Endothelial cell of umbilical vein (primary cell): ENCODE measurements at places on chromosomes 1 and 21. TPM values are rescaled to one million over a fixed set of nuclear protein-coding genes. Genes with fewer than 3 reads are reported as not detected.

DNA sequence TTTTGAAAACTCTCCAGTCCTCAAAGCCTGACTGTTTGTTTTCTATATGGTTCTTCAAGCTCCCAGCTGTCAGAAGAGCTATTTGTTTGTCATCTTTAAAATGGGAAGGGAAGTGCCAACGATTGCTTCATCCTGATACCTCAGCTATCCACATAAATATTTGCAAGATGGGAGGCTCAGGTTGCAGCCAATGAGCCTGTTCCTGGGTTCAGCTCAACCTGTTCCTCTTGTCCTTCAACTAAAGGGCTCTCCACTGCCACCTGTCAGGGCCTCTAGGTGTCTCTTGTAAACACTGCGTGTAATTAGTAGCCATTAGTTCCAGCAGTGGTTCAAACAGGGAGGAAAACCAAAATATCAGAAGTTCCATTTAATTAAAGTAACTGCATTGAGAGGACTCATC, 445.1 kb downstream of the AJAP1 start:
- DNase-seq, result no peak

GRCh38 chr1:208083016-208083714, 161.0 kb downstream of the PLXNA2 start:
- no peak for DNase-seq

GRCh38 chr1:65491472-65491871, 71.0 kb downstream of the LEPR start:
- DNase-seq, result no peak

DNA sequence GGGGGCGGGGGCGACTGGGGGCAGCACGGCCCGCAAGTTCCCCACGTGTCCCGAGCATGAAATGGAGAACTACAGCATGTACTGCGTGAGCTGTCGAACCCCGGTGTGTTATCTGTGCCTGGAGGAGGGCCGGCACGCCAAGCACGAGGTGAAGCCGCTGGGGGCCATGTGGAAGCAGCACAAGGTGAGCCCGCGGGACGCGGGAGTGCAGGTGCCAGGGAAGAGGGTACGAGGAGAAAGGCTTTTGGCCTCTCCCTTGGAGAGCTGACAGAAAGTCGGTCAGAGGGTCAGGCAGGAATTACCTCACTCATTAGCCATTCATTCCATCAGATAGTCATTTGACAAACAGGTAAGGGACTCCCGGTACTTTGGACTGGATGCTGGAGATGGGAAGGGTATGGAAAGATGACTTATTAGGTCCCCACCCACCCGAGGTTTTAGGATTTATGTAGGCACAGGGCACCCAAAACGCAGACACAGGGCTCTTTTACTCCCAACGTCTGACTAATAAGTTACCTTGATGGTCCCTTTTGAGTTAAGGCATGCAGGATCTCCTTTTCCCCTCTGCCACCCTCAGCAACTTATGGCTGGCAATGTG, 2.1 kb downstream of the TRIM67 start:
- no peak for DNase-seq

DNA sequence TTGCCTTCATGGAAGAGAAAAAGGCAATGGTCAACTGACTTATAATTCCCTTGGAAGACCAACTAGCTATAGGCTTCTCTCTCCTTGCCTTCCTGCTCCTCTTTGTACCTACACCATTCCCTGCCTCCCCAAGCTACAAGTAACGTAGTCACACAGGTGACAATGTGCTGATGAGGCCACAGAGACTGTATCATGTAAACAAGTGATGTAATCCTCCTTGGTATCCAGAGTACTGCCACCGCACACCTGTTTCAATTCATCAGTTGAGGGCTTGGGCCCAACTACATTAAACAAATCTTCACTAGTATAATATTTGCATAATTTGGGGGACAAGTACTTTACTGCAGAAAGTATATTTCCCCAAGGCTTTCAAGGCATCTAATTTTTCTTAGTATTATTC, 76.4 kb upstream of the SCYL3 start:
- no peak for DNase-seq

DNA sequence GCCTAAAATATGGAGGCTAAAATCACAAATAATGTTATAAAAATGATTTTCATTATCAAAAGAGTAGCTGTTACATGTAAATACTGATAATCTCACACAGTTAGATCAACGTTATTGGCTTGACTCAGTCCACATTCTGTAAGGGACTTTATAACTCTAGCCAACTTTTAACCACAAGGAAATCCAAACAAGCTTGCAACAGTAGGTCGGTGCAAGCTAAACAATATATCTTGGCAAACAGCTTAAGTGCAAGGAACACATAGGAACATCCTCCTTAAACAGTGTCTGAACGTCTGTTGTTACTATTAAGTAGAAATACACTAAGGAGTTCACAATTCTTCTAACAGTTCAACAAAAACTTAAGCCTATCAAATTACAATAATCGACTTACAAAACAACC, 126.7 kb downstream of the EIF4G3 start:
- peak; percentile 41 for DNase-seq

DNA sequence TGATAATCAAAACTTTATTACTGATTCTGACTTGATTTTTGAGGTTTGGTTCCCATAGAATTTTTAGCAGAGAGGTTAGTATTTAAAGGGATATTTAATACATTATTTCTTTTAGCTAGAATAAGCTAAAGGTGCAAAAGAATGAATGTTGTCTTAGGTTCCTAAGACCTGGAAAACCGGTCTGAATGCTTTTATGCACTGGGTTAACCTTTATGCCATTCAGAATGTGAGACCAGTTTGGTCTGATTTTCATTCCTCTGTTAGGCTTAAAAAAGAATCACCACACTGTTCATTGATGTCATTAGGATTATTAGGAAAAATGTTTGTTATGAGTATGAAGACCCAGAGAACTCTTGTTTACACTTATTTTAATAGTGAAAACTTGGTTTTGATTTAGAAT, 30.1 kb downstream of the RAP1A start:
- DNase-seq, result no peak

DNA sequence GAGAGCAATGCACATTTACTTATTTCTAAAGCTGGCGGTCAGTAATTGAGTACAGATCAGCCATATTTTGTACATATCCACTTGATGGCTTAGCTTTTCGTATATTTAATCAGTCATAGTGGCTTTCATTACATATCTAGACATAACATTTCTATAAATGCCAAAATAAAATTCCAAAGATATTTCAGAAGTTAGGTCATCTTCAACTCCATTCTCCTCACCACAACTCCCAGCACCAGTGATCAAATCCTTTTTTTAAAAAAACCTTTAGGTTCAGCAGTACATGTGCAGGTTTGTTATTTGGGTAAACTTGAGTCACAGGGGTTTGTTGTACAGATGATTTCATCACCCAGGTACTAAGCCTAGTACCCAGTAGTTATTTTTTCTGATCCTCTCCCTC, 53.9 kb upstream of the GNG4 start:
- peak; percentile 12 for DNase-seq

DNA sequence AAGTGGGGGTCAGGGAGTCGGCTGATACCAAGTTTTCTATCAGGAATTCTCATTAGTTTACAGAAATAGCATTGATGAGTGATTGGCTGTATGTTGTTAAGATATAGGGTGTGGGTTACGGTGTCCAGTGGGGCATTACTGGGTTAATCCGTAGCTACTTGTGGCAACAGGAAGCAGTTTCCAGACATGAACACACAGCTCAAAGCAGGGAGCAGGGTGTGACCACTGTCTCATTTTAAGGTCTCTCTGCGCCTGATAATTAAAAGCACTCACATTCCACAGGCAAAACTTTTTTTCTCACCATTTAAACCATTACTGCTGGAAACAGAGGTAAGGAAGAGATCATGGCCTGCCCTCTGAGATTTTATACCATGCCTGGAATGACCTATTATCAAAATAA, 114.9 kb downstream of the SIK1 start:
- no peak for DNase-seq

DNA sequence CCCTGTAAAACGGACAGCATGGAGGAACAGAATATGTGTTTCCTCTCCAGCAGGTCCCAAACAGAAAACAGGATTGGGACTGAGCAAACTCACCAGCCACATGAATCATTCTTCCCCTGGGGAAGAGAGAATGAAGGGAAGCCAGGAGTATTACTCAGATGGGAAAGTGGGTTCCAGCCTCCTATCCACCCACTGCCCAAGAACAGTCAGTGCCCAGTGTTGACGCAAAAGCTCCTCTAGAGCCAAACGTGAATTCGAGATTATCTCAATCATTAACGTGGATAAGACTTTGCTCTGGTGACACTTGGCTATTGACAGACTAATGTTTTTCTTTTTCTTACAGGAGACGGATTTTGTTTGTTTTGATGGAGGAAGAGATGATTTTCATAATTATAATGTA, 9.3 kb downstream of the MIA3 start:
- DNase-seq, result peak; percentile 37

DNA sequence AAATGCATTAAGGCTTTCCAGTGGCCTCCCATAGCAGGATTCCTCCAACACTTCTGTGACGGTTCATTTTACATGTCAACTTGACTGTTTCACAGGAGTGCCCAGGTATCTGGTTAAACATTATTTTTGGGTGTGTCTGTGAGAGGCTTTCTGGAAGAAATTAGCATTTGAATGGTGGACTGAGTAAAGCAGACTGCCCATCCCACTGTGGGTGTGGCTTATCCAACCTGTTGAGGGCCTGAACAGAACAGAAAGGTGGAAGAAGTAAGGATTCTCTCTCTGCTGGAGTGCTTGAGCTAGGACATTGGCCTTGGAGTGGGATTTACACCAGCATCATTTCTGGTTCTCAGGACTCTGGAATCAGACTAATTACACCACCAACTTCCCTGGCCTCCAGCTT, 85.6 kb downstream of the RGS7 start:
- DNase-seq, result no peak

DNA sequence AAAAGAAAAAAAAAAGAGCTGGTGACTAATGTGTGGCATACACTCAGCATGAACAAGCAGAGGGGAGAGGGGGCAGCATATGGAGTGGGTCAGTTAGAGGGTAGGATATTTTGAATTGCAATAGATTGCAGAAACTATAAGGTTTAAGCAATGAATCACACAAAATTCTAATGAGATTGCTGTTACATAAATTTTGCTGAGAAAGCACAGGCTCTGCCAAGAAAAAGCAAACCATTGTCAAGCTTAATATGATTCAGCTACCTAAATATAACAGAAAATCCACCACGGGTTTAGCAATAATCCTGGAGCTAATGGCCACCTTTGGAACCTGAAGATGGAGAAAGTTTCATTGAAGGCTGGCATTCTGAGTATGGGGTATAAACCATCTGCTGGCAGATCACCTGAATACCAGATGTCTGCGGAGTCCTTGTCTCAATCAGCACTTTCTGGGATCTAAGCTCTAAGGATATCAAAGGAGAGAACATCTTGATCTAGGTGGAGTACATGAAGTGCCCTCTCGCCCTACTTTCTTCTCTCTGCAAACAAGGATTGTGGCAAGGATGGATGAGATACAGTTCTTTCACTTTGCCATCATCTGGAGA, 30.3 kb upstream of the ANGPTL7 start:
- DNase-seq, result peak; percentile 45

DNA sequence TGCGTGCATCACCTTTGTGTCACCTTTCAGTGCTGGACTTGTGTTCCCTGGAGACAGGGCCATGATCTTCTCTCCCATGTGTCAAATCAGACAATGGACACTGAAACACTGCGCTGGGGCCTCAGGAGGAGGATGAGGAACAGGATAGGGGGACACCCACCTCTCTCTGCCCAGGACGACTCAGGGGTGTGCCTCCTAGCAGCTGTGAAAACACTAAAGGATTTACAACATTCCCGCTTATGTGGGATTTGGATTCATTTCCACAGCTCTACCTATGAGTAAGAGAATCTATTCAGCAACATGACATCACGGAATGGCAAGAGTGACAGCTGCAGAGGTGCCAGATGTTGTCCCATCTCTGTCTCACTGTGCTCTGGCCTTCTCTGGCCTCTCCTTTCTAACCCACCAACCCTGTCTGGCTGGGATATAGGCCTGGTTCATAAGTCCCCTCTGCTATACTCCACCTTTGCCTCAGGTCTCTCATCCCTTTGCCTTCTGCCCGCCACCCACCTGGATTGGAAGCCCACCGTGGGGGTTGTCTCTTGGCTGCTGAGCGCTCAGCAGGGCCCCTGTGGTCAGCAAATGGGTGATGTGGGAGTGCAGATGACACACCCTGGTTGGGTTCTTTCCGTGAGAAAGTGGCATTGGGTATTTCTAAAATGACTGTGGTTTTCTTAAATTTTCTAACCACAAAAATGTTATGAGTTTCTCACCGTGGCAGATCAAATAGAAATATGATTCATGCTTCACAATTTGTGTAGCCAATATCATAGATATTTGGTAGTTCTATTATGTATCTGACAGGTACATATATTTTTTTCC, 47.1 kb upstream of the TLR5 start:
- DNase-seq, result no peak

- peak; percentile 70 for DNase-seq
These were observed 759 bp downstream of the AHCTF1 start for GRCh38 chr1:246930830-246931548.

- DNase-seq, result no peak
These were observed 11.3 kb downstream of the GRIK1 start for GRCh38 chr21:29928537-29928936.

GRCh38 chr1:160801836-160802580, 6.0 kb downstream of the LY9 start:
- DNase-seq, result no peak

- DNase-seq, result no peak
These were observed 11.9 kb upstream of the IGFN1 start for GRCh38 chr1:201178718-201179117.

GRCh38 chr1:188170411-188170810, 1341.7 kb downstream of the PLA2G4A start:
- DNase-seq, result no peak

GRCh38 chr1:228101994-228102790, 933 bp downstream of the C1orf35 start:
- DNase-seq, result peak; percentile 64

DNA sequence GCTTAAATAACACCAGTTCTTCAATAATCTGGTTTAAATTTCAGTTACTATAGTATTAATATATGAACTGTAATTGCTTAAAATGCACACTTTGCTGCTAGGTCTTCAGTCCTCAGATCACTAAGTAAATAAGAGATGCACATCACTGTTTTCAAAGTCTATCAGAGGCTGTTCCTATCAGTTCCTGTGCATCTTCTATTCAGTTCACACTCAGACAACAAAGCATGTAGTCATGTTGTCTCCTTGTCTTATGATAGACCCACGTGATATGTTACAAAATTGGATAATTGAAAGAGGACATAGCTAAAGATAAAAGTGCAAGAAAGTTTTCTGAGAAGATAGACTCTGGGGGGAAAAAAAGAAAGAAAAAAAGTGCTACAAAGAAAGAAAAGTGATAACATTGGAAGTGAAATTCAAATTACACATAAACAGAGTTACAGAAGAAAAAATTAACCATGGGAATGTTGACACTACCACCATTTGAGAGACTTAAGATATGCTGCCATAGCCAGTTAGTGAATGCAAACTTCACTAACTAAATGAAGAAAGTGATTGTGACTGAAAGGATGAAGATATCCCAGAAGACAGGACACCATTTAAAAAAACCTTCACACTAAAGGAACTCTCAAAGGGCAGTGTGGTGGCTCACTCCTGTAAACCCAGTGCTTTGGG, 33.9 kb upstream of the TSNAX start:
- DNase-seq, result no peak

EXTL1 gene
- polyA plus RNA-seq, result not detected in 2 replicates

ATP6V1G3 gene
- polyA plus RNA-seq, result not detected in 2 replicates

NCAM2 gene
- polyA plus RNA-seq, result 0.08 and 0.11 TPM in 2 replicates

TDRD5 gene
- polyA plus RNA-seq, result not detected in 2 replicates

AHCYL1 gene
- 41.6 and 49.2 TPM in 2 replicates for polyA plus RNA-seq

GCSAML gene
- polyA plus RNA-seq, result not detected in 2 replicates

S100A4 gene
- polyA plus RNA-seq, result 0.62 and 1.1 TPM in 2 replicates

CCDC24 gene
- polyA plus RNA-seq, result 3.1 and 3.4 TPM in 2 replicates

UBL4B gene
- not detected in 2 replicates for polyA plus RNA-seq

MXRA8 gene
- polyA plus RNA-seq, result 1.9 and 2.2 TPM in 2 replicates
